Naive thymus-derived CD4-positive, alpha-beta T cell (primary cell): ENCODE measurements at places on chromosomes 3 and 15.

- no peak for DNase-seq
Observed at GRCh38 chr3:88235102-88235501, 85.3 kb downstream of the C3orf38 start.

DNA sequence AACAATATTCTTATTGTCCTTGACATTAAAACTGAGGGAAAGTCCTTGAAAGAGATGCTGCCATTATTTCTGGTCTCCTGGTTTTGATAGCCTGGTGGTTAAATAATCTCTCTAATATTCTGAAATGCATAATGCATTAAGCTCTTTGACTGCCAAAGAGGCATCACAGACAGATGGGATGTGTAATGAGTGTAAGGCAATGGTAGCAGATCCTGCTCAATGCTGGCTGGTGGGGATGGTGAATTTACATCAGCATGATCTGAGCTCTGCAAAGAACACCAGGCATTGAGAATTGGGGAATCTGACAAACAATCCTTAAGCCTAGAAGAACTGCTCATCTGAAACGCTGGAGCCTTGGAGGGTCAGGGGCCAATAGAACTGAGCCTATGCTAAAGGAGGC is 528.6 kb upstream of the LMCD1 start:
- no peak for DNase-seq

DNA sequence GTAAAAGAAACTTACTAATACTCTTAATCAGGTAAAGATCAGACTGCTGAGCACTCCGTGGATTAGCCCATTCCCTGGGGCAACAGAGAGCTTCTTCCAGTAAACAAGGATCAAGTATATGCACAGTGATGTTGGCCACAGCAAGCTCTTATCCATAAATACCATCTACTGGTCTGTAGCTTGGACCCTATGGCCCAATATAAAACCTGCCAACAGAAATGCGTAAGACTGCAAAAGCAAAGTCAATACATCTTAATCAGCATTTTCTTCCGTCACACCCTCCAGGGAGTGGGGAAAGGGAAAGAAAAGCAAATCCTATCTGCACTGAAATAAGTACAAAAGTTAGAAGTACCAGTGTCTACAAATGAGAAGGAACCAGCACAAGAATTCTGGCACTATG is 1082.1 kb downstream of the ZPLD1 start:
- no peak for DNase-seq

GRCh38 chr15:50633653-50634052 is 52.9 kb downstream of the TRPM7 start:
- no peak for DNase-seq
